NCI-H69 (cell line): ENCODE measurements at places on chromosomes 13 and 19.

GRCh38 chr13:25966086-25966485, 85.7 kb downstream of the SHISA2 start:
- no peak for DNase-seq

- no peak for DNase-seq
These were observed 105.0 kb downstream of the STK24 start for GRCh38 chr13:98471934-98472333.

GRCh38 chr19:3357992-3358688, 8.2 kb upstream of the NFIC start:
- peak; percentile 70 for DNase-seq

- peak; percentile 66 for DNase-seq
These were observed 636 bp upstream of the ZNF579 start for GRCh38 chr19:55581145-55581822.

- no peak for DNase-seq
These were observed 7.5 kb upstream of the C2CD4C start for GRCh38 chr19:416416-416815.
